RCC 7860 (cell line): ENCODE measurements at places on chromosomes 11 and 22.

GRCh38 chr11:19711911-19712280 lies 741 bp upstream of the NAV2 start:
- no peak for DNase-seq

DNA sequence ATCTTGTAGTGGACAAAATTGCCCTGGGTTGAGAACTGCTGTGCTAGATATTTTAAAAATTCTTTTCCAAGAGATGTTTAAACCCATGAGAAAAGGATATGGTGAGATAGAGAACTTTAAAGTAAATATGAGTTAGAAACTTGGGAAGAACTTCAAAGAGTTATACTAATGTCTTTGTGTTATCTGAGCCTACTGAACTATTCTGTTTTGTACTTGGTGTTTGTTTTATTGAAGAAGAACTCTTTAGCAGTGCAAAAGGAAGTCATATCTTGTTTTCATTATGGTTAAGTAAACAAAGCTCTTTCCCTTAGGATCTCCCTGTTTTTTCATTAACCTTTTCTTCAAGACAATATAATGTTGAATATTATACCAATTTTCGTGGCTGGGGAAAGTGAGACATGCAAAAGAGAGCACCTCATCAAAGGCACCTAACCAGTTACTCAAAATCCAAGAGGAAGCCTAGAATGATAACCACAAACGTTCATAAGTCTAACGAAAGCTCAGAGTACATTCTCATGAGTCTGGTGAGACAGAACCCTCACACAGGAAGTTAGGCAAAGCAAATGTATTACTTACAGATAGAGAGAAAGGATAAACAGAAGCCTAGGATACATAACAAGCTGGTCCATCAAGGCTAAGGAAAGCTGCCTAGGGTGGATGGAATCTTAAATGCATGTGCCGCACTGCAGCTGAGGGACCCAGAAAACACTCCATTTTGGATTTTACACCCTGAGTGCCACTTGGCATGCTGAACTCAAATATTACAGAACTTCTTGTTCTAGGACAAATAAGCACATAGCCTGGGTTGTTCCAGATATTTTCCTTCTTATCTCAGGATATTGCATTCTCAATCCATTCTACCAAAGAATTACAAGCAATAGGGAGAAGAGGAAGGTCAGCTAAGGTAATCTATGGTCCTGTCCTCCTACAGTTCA lies 112.5 kb upstream of the ANO3 start:
- no peak for DNase-seq

DNA sequence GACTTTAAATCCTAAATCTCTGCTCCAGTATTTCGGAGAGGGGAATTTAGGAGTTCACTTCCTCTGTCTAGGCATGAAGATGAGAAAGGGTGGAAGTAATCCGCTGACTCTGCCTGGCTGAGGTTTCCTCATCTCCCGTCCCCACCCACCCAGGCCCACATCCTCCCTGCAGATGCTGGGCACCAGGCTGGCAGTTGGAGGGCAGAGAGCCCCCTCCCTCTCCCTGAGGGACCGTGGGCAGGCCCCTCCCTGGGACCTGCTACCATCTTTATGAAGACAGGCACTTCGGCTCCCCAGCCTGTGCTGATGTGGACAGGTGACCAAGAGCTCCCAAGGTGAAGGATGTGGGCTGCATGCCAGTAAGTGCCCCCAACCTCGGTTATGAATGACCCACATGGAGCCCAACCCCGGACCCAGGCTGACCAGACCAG lies 6.7 kb downstream of the CASTOR1 start:
- DNase-seq, result no peak

- no peak for DNase-seq
These were observed 8.5 kb downstream of the FHIP1B start for GRCh38 chr11:6225896-6226295.

- DNase-seq, result no peak
These were observed 3.2 kb downstream of the P2RY6 start for GRCh38 chr11:73275381-73275750.

GRCh38 chr22:45893516-45893915 lies 83.4 kb downstream of the WNT7B start:
- DNase-seq, result no peak

GRCh38 chr11:128933481-128934178 lies 9.0 kb downstream of the TP53AIP1 start:
- DNase-seq, result no peak

DNA sequence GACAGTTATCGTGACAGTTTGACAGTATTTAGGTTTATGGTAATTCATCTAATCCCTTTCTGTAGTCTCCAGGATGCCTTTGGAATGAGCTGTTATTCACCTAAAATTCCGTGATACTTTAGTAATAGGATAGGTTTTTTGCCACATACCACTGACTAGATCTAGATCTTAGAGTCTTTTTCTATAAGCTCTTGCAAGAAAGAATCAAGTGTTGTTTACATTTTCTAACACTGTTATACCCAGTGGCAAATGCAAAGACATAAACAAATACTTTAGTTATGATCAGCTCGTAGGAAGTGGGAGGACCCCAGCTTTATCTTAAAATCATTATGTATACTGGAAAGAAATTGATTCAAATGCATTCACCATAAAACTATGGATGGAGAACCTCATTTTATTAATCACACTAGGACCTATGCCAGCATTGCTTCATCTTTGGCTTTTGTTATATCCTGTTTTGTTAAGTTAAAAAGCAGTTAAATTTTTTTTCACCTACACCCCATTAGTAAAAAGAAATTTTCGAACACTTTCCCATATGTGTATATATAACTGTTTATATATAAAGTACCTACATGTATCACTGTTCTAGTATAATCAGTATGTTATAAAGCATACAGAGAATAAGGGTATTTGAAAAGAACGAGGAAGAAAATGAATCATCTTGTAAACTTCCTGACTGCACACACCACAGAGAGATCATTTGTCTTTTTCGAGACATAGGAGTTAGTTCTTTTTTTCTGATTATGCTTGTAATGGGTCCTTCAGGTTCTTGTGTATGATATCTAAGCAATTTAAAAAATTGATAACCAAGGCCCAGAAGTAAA lies 60.9 kb downstream of the PDHX start:
- peak; percentile 84 for DNase-seq

GRCh38 chr11:131037873-131038272 lies 121.6 kb upstream of the SNX19 start:
- no peak for DNase-seq

DNA sequence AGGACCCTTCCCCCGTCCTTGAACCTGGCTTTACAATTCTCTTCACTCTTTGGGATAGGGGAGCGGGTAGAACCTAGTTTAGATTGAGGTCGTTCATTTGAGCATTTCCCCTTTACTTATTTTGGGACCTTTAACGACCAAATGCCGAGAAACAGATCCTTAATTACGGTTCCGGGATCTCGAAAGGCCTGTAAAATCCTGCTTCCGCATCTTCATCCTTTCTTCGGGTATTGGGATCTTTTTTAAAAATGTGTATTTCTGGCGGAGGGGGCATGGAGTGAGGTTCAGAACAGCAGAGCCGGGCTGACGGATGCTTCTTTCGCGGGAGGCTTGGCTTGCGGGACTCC lies 395 bp upstream of the HIPK3 start:
- DNase-seq, result no peak

GRCh38 chr11:77519847-77520246 lies 46.0 kb upstream of the PAK1 start:
- DNase-seq, result no peak

- no peak for DNase-seq
These were observed 110.2 kb upstream of the MTNR1B start for GRCh38 chr11:92859156-92859690.

DNA sequence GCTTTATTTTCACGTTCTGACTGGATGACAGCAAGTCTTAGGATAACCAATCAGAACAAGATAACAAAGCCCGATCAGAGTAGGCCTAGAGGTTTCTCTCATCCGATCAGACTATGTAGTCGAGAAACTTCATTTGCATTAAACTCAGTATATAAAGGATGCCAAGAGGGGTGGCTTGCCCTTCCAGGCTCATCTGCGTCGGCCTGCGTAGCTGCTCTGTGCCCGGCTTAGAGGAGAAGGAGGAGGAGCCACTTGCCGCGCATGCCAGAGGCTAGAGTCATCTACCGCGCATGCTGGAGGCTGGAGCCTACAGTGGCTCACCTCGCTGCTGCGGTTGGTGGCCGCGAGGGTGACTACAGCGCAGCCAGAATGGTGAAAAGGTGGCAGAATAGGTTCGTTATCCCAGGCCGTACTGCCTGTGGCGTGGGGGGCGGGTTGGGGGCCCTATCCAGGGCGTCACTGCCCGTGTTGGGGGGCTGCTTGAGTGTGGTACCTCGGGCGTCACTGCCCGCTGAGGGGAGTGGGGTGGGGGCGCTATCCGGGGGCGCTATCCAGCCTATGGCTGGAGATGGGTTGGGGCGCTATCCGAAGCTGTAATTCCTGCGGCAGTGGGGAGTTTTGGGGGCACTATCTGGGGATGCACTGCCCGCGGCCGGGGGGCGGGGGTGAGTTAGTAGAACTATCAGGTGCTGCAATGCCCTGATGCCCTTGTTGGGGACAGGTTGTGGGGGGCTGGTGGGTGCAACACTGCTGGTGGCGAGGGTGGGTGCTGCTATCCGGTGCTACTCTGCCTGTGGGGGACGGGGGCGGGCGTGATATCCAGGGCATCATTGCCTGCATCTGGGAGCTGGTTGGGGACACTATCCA lies at the start of gene RFPL2:
Gene RFPL2 (minus strand): TSS at position 218 of the 867 bp plus-strand sequence. CDS start 2,622 bp downstream, outside the sequence.
- no peak for DNase-seq

DNA sequence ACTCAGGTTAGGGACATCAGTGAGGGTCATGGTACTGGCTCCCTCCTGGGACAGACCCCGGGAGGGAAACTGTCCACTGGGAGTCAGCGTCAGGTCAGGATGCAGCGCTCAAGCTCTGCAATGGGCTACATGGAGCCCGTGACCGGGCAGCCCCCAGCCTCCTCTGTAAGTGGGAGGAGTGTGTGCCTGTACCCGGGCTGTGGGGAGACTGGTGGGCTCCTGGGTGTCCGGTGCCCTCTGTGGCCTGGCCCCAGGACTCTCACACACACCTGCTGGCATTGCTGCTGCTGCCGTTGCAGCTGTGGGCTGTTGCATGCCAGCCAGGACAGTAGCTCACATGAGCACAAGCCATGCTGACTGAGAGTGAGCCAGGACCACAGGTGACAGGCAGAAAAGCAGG lies 630.3 kb downstream of the TBC1D22A start:
- no peak for DNase-seq

- DNase-seq, result no peak
These were observed 195.7 kb downstream of the ADAMTS15 start for GRCh38 chr11:130644187-130644586.

- peak; percentile 61 for DNase-seq
These were observed 39.0 kb downstream of the CTNND1 start for GRCh38 chr11:57800444-57801182.

DNA sequence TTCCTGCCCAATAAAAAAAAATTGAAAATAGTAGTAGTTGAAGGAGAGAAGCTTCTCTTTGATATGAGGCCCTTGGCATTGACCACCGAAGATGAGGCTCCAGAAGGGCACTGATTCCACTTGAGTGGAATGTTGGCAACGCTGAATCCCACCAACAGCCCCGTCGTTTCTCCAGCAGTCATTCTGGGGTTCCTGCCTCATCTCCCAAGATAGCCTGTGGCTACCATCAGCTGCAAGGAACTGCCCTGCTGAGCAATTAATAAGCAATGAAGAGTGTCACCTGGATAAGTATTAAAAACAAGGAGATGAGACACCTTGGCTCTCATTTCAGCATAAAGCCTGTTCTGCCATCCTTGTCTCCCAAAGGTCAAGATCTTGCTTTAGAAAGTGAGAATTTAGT lies 144.1 kb downstream of the CSNK2A3 start:
- no peak for DNase-seq

GRCh38 chr11:26287067-26287518 lies 44.8 kb upstream of the ANO3 start:
- no peak for DNase-seq

DNA sequence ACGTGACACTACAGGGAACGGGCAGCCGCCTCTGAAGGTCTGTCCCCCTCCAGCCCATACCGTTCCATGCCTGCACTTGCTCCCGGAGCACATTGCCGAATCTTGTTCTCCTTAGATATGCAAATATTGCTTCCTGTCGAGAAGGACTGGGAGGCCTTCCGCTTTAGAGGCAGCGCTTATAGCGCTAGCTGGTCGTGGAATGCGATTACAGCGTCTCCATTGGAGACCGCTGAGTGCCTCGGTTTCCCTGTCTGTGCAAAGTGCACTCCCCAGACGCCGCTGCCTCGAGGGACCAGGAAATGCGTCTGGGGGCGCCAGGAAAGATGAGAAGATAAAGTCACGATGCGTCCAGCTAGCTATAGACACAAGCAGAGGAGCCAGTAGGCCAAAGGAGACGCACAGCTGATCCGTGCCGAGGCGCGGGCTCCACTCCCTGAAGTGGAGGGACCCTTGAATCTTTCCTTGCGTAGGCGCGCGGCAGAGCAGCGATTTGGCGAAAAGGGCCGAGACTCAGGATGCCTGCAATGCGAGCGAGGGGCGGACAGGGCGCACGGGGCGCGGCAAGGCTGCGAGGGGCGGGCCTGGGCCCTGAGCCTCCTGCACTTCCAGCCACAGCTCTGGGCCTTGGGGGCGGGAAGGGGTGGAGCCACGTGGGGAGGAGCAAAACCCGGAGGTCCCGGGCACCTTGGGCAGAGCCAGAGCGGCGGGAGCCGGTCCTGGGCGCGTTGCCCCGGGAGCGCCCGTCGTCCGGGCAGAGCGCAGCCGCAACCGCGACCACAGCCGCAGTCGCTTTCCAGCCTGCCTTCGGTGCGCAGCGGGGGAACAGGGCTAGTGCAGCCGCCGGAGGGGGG lies at the start of gene RASSF10:
Gene RASSF10 (plus strand): TSS at position 692 of the 851 bp plus-strand sequence. CDS start 261 bp downstream, outside the sequence.
- DNase-seq, result no peak

DNA sequence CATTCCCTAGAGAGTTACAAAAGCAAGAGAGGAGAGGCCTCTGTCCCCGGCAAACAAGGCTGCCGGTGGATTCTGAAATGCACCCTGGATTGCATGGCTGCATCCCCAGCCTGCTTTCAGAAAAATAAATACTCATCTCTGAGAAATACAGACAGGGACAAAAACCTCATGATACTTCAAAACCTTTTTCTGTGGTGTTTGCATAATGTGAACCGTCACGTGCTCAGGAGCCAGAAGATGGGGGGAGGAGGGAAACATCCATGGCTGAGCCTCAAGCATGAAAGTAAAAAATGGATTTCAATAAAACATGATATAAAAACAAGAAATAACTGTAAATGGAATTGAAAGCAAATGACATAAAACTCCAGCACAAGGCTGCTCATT lies 198.5 kb upstream of the NCAM1 start:
- no peak for DNase-seq

DNA sequence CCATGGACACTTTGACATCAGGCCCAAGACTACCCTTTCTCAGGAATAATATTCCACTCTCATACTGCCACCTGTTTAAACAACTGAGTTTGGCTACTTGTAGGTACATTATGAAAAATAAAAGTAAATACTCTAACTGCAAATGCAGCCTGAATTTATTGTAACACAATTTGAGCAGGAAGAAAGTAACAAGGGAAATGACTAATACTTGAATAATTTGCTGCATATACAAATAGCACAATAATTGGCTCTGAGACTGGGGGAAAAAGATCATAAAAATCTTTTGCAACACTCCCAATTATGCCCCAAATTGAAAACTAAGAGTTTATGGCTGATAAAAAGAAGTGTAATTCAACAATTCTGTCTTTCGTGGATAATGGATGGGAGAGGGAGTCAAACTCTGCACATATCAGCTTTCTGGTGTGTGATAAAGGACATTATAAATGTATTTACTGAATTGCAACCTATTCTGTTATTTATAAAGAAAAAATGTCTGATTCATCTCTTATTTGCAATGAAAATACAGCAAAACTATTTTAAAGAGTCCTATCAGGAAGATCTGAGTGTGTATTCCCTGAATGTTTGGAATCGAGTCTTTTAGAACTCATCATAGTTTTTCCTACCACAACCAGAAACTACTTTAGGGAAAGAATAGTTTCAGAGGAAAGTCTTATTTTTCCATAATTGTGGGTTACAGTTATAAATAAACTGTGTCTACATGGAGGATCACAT lies 359.0 kb downstream of the JRKL start:
- no peak for DNase-seq

- peak; percentile 48 for DNase-seq
These were observed 67.3 kb upstream of the NUP50 start for GRCh38 chr22:45096256-45096907.
